ENCODE measurements at places on chromosomes 3 and 15. TPM values are rescaled to one million over a fixed set of nuclear protein-coding genes. Genes with fewer than 3 reads are reported as not detected.

Gene IGSF11
- 0.10 TPM for total RNA-seq

Gene AADACL2
- total RNA-seq = not detected

Gene MUC4
- 0.14 TPM for total RNA-seq

Gene FES
- 2.5 TPM for total RNA-seq

DNA sequence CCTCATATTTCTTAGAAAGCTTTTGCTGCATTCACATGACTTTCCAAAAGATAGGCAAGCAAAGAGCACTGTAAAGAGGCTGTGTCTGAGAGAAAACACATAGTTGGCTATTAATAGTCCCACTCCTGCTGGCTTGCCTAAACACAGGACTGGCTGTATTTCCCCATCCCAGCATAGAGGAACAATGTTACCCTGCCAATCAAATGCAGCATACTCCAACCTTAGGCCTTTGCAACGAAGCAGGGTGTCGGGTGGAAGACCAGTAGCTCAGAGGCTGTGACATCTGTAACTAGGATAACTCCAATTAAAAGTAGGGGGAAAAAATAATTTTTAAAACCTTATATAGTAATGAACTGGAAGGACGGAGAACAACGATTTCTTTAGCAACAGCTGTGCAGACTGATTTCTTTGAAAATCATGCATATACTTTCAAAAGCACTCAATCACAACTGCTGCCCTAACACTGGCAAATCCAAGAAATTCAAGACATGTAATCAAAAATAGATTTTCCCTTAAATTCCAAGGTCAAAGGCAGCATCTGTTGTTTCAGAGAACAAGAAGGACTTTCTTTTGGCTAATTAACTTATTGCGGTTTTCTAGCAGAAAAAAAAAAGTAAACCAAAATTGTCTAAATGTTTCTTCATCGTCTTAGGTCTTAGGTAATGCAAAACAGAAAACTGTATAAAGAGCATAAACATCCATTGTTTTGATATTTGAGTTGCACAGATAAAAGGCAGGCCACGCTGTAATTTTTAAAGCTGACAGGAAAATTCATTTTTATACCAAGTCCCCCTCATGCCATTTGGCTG is 139.3 kb downstream of the TNIK start:
- DNase-seq = no peak

GRCh38 chr15:23835953-23836352 is 148.8 kb upstream of the NDN start:
- no peak for DNase-seq

DNA sequence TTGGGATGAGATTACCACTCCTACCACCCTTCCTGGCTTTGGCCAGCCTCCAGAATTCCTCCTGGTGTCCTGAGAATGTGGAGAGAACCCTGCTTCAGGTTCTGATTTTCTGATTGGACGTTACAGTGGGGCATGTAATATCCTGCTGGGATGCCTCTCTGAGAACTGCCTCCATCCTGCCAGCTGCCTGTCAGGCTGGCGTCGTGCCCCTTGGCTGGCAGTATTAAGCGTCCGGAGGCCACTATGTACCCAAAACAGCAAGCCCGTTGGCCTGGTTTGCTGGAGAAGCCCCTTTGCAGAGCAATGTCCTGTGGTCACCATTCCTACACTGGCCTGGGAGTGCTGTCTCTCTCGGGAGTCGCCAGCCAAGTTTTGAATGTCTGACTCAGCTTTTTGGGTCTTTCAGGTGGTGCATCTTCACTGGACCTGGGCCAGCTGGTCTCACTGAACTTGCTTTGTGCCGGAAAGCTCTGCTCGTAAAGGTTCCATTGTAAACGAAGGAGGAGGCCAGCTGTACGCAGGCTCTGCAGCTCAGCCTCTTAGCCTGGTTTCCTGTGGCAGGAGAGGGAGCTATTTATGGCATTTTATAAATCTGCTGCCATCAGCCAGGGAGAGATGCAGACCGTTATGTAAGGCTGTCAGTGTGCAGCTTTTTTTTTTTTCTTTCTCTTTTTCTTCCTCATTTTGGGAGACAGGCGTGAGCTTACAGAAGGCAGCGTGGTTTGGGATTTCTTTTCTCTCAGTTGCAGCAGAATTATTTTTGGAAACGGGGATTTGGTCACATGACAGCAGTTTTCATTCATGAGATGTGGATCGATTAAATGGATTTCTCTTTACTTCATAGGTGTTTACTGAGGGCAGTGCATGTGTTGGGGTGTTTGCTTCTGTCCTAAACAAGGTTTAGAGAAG is 19.0 kb upstream of the TRAK1 start:
- DNase-seq = no peak

DNA sequence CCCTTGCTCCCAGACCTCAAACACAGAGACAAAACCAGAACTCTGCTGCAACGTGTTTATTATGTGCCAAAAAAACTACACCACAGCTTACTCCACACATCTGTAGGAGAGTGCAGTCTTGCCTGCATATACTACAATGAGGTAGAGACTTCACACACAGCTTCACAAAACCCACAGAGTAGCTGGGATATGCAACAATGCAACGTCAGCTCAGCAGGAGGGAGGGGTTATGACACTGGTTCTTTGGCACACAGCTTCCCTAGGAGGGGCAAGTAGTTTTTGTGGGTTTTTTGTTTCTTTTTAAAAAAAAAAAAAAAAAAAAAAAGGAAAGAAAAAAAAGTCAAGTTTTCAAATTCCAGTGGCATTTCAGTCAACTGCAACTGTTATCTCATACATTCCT is 2.9 kb upstream of the RPS17 start:
- DNase-seq = no peak

GRCh38 chr15:98787936-98788757 is 139.8 kb downstream of the IGF1R start:
- DNase-seq = no peak

GRCh38 chr3:125556314-125556713 is 36.3 kb upstream of the SNX4 start:
- no peak for DNase-seq

- no peak for DNase-seq
These were observed 46.7 kb downstream of the PARP14 start for GRCh38 chr3:122727294-122727693.

All from activated naive CD8-positive, alpha-beta T cell treated with anti-CD3 and anti-CD28 coated beads for 36 hours (primary cell).